ENCODE measurements at places on chromosomes 5 and 9.

DNA sequence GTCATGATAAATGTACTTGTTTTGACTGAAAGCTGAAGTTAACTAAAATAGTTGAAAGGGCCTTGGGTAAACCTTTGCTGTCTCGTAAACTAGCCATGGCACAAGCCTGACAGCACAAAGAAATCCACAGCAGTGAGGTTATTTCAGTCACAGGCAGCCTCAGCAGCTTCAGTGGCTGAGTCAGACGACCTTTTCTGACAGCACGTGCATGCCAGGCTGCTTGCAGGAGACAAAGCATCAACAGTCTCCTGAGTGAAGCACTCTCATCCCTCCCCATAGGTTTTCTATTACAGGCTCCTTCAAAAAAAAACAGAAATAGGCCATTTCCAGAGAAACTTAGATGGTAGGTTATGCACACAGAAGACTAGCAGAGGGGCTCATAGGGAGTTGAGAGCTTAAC, 34.6 kb downstream of the OXCT1 start:
- DNase-seq, result no peak

DNA sequence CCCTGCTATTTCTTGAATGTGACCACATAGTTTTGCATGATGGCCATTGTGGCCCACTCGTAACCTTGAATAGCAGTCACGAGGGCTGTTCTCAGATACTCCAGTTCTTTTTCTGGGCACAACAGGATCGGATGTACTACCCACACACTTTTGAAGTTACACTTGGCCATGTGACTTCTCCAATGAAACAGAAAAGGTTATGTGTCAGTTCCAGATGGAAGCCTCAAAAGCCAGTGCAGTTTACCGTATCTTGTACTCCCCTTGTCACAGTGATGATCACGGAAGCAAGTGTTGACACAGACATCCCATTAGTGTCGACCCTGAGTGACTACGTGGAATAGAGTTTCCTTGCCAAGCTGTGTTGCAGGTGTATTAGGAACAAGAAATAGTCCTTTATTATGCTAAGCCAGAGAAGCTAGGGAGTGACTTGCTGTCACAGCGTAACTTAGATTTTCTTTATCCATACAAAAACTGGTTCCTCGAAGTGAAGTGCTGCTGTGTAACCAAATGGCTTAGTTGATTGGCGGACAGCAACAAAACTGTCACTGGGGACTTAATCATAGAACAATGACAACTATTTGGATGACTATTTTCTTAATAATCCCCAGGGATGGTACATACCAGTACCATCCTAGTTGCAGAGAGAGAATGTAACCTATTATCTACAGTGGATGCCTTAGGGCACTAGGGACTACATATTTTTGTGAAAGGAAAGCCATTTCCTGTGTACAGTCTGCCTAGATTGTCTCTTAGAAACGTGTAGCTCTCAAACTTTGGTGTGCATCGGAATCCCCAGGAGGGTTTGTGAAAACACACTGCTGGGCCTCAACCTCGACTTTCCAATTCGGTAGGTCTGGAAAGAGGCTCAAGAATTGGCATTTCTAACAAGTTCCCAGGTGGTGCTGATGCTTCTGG, 90.1 kb upstream of the DMRT1 start:
- DNase-seq, result no peak

DNA sequence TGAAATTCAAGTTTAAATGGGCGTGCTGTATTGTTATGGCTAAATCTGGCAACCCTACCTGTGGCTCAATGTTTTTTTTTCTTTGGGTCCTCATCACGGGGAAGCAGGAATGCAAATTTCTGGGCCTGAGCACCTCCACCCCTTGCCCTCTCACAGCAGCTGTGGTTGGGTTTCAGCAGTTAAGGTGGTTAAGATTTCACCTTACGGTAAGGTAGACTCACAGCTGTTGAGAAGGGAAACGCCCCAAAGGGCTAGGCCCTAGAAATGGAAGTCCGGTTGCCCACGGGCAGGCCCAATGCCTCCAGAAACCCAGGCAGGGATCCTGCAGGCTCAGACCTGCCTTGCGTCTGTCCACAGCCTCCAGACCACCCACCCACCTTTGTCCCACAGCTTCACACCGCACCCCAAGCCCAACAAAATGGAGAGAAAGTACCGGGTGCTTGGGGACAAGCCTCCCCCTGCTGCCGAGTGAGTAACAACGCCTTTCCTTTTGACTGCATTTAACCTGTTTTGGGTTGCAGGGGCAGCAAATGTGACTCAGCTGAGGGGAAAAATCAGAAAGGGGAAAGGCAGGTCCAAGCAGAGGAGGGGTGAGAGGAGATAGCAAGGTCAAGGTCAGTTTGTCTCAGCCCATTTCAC, 48.1 kb upstream of the TDRD7 start:
- no peak for DNase-seq

DNA sequence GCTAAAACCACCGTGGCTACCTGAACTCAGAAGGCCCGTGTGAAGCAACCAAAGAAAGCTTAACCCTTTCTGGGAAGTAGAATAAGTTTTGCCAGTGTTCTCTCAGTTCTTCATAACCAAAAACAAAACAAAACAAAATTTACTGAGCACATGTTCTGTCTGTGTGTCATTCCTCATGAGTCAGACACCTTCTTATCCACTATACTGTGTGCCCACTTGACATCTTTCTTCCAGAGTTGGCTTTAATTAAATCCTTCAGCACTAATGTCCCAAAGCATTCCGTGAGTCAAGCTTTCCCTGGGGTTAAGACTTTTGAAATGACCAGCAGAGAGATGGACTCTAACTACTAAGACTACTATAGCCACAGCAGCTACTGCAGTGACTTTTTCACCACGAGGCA, 61.3 kb downstream of the GLIS3 start:
- no peak for DNase-seq

DNA sequence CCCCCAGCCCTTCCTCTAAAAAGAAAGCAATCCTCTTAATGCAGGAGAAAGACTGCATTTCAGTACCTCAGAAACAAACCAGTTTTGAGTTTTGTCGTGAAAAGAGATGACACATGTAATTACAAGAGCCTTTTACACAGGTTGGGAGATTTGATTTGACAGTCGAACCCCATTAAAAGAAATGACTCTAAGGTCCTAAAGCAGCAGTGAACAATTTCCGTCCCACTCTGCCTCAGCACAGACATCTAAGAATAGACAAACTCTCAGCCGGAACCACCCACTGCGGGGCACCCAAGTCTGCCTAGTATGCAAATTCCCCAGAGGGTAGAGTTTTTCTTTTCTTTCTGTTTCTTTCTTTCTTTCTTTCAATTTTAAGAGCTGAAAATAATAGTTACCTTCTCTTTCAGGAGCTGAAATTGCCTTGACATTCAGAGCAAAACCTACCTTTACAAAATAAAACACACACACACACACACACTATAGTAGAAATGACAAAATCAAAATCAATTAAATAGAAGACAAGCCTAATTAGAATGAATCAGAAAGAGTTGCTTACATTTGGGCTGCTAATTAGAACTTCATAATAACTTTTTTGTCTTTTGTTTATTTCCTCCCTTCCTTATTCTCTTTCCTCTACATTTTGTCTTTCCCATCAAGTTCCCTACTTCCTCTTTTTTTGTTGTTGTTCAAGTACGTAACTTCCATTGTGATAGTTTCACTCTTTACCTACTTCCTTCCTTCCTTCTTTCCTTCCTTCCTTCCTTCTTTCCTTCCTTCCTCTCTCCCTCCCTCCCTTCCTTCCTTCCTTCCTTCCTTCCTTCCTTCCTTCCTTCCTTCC, 65.1 kb downstream of the BASP1 start:
- no peak for DNase-seq

DNA sequence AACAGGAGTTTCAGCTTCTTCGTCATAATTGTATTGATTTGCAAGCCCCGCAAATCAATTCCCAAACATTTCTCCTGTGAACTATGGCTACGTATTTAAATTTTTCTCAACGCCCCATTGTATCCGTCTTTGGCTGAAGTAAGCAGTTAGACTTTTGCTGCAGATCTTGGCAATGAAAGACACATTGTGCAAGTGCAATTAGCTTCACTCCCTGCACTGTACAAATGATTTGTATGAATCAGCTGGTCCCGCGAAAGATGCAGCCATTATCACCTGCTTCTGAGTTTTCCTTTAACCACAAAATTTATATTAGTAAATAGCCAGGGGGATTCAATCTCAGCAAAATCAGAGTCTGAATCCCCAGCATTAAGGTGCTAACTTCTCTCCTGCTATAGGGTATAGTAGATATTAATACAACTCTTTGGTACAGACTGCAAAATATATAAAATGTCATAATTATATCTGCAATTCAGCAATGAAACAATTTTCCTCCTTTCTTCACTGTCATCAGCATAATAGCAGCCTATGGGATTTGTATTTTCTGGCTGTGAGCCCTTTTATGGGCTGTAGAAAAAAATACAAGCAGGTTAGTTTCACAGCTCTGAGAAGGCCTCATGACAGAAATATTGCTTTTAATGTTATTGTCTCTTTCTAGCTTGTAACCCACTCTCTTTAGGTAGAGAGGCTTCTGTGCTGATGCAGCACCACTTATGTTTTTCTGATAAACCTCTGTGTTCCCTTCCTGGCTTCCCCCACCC, 68.4 kb upstream of the SMARCA2 start:
- no peak for DNase-seq

DNA sequence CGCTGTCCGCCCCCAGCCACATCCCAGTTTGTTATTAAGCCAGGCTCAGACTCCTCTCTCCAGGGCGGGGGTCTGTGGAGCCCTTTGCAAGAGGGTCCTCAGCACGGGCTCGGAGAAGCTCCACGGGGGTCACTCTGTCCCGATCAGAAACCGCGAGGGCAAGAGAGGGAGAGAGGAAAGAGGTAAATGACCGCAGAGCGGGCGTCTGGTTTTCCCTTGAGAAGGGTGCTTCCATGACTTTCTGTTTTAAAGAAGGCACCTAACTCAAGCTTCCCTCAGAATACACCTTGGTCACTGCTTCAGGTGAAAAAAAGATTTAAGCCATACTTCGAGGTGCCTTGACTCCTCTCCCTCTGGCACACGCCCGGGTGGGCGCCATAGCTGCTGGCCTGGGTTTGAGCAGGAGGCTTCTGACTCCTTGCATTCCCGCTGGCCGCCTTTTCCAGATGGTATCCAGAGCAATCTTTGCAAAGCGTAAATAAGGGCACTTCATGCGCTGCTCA, 5.8 kb upstream of the TERT start:
- no peak for DNase-seq

- DNase-seq, result no peak
Observed at GRCh38 chr9:90893706-90894105, 92.1 kb downstream of the SYK start.

GRCh38 chr9:82645600-82645999, 417.3 kb downstream of the RASEF start:
- no peak for DNase-seq

GRCh38 chr5:157949520-157949919, 90.6 kb upstream of the CLINT1 start:
- DNase-seq, result no peak

- DNase-seq, result no peak
Observed at GRCh38 chr5:173391031-173391430, 62.8 kb upstream of the STC2 start.

- no peak for DNase-seq
Observed at GRCh38 chr5:72032788-72033187, 74.5 kb upstream of the MAP1B start.
